ENCODE measurements at places on chromosomes 11 and 22.

- DNase-seq, result no peak
These were observed 33.4 kb downstream of the ARFGAP2 start for GRCh38 chr11:47143322-47143721.

DNA sequence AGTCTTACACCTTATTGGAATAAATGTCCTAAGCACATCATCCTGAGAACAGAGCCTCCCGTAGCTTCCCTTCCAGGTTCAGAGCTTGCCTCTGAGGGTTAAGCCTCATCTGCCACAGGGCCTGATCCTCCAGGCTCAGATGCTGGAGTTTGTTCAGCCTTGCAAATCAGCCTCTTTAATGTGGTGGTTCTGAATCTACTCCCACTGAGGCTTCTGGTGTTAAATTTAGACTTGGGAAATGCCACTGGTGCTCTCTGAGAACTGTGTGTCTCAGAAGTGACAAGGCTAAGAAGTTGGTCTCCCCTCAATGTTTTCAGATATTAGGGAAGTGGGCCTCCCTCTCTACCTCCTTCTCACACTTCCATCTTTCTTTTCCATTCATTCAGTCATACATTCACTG lies 68.7 kb downstream of the CCDC81 start:
- no peak for DNase-seq

DNA sequence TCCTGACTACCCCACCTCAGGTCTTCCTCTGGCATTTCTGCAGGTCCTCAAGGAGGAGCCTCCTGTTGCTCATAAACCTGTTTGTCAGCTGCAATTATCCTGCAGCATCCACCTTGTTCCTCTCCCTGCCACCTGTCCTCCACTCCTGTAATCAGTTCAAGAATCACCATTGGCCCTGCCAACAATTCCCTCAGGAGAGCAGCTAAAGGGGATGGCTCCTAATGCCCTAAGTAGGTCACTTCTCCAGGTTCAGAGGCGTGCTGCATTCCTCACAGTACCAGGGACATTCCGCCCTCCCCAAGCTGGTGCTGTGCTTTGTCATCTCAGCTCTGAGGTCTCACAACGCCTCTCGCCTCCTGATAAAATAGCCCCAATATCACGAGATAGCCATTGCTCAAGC lies 2.1 kb downstream of the CLDN25 start:
- no peak for DNase-seq

DNA sequence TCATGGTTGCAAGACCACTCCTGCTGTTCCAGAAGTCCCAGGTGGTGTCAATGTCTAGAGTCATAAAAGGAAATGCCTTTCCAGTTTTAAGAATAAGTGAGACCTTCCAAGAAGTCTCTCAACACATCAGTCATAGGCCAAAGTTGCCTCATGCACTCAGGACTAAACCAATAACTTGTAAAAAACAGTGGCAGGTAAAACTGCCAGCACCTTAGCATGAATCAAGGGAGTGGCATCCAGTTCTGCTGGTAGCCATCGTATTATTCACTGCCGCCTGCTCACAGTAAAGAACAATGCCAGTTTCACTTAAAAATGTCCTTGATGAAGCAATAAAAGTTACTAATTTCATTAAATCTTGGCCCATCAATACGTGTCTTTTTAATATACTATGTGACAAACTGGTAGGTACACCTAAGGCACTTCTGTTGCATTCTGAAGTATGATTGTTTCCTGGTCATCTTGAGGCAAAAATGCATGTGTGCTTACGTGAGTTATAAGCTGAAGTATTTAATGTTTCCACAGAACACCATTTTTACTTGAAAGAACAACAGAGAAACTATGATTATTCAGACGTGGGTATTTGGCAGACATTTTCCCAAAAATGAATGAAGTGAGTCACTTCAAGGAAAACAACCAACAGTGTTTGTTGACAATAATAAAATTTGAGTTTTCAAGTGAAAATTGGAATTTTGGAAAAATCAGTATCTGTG lies 125.2 kb upstream of the SNX19 start:
- no peak for DNase-seq

- DNase-seq, result no peak
These were observed 243.4 kb upstream of the DDI1 start for GRCh38 chr11:103792981-103793468.

- DNase-seq, result no peak
These were observed 2.6 kb downstream of the CACNG2 start for GRCh38 chr22:36700711-36701670.

DNA sequence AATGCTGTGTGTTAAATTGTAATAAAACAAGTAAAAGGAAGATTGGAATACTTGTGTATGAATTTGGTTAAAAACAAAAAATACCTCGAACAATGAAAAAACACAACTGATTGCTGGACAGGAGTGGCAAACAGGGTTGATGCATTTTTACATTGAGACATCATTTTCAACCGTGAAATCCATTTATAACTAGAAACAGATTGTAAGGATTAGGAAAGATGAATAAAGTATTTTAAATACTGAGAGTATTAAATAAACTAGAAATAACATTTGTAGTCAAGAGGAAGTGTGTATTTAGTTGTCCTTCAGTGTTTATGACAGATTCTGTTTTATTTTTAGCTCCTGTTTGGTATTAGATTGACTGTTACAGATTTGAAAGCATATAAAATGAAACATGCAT lies 5.4 kb downstream of the ATM start:
- DNase-seq, result no peak

- DNase-seq, result no peak
These were observed 71.3 kb downstream of the MED15 start for GRCh38 chr22:20578707-20579106.

- no peak for DNase-seq
These were observed 4.9 kb downstream of the PC start for GRCh38 chr11:66953081-66953833.

DNA sequence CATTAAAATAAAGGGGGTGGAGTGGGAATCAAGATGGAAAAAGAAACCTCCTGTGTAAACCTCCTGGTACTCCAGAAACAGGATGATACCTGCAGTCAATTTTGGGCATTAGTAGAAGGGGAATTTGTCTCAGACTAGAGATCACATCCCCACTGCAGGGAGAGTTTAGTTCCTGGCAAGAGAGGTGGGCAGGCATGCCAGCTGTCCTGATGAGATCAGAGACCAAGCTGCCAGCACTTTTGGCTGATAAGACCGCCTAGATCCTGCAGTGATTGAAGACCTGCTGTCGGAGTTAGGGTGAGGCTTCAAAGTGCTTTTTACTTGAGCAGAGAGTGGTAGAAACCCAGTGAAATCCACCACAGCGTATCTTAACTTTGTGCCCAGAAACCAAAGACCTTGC lies 29.7 kb upstream of the NELL1 start:
- DNase-seq, result no peak

DNA sequence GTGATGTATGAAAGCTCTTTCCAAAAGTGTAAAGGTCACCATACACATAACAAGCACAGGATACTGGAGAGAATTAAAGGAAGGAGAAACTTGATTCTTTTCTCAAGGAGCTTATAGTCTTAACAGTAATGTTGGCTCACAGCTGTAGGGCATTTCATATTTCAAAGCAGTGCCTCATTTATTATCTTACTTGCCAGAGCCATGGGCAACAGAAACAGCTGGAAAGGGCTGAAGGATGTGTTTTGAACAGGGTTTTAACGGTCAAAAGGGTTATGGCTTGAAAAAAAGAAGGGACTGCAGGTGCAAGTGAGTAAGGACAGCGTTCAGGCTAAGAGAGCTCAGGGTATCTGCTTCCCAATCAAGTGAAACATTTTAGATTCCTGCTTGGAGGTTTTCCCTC lies 2.7 kb upstream of the GRAMD1B start:
- DNase-seq, result no peak

DNA sequence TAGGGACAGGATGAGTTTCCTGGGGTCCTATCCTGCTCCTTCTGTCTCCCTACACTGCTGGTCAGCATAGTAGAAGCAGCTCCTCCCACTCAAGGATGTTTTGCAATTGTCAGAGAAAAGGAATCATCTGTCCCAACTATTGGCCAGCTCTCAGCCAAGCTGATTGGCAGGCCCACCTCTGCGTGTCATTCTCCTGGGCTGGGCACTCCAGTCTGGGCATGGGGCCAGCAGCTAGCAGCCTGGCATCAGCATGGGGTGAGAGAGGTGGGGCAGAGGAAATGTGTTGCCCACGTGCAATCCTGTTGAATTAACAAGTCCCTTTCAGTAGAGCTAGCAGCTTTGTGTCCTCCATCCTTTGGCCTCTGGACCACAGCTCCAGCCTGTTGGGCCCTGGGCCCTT lies 14.1 kb downstream of the ANKK1 start:
- DNase-seq, result no peak

DNA sequence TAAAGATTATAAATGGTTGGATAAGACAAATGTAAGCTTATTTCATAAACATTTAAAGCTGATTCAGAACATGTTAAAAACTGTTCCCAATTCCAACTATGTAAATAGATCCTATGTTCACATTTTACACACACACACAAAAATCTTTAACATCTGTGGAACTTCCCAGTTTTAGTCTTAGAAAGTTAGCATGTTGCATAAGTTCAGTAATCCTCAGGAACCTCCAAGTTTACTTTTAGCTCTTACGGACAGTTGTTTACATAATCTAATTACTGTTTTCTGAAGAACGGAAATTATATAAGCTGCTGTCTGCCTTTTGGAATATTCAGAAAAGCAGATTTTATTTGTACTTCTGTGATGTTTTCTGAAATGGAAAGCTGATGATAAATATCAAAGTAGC lies 53.3 kb downstream of the PANX1 start:
- no peak for DNase-seq

GRCh38 chr11:96367342-96367741 lies 22.4 kb downstream of the CCDC82 start:
- DNase-seq, result no peak

GRCh38 chr11:22190827-22191463 lies 1.9 kb upstream of the ANO5 start:
- DNase-seq, result no peak

DNA sequence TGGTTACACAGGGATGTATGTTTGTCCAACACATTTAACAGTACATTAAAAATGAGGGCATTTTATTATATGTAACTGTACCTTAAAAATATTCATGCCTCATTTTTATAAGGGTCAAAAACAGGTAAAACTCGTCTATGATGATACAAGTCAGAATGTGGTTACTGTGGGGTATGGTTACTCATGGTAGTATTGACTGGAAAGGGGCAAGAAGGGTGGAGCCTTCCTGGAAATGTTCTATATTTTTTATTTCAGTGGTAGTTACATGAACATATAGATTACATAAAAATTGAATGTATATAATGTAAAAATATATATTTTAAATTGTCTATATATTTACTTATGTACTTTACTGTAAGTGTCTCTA lies 99.8 kb downstream of the STIM1 start:
- DNase-seq, result no peak

- peak; percentile 41 for DNase-seq
These were observed 31.0 kb downstream of the MCM5 start for GRCh38 chr22:35430897-35431322.

- no peak for DNase-seq
These were observed 156.8 kb downstream of the WNT11 start for GRCh38 chr11:76049511-76049910.

DNA sequence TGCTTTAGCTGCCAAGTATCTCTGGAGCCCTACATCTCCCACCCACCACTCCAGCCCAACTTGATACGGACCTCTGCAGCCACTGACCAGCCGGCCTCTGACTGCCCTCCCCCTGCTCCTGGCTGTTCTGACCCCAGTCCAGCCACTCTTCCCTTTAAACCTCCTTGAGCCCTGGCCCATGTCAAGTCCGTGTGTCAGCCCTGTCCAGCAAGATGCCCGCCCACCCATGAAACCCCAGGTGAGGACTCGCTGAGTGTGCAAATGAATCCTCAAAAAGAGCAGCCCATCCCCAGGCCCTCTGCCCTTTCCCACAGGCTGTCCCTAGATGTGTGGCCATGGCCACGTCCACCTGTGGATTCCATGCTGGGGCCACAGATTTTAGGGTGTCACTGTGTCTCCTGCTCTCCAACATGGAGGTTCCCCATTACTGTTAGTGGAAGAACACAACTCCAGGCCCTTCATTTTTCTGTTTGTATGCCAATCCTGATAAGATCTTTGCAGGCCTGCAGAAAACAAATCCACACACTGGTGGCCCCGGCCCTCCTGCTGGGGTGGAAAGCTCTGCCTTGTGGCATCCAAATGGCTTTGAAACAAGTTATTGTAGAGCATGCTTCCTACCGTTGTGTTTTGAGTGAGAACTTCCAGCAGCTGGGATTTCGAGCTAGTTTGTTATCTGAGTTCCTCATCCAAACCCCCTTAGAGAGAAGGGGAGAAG lies 22.7 kb upstream of the ADORA2A start:
- DNase-seq, result no peak

- DNase-seq, result no peak
These were observed 18.3 kb downstream of the FAR1 start for GRCh38 chr11:13686776-13687175.

DNA sequence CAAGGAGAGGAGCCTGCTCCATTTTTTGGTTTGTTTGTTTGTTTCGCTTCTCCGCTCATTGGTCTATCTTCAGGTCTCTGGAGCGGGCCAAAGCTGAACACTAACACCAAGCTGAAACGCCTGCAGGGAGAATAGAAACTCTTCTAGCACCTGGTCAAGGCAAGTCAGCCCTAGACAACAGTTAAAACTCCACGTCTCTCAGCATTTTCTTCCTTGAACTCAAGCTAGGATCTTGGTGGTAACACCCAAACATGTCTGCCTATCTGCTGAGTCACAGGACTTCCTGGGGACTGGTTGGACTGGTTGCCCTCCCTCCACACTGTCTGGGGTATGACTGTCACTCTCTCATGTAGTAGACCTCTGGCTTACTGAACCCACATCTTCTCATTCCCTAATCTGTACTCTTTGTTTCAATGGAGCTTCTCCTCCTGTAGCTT lies 23.9 kb upstream of the RBFOX2 start:
- no peak for DNase-seq

GRCh38 chr11:65496304-65497140 lies 2.3 kb upstream of the MALAT1 start:
- DNase-seq, result no peak

DNA sequence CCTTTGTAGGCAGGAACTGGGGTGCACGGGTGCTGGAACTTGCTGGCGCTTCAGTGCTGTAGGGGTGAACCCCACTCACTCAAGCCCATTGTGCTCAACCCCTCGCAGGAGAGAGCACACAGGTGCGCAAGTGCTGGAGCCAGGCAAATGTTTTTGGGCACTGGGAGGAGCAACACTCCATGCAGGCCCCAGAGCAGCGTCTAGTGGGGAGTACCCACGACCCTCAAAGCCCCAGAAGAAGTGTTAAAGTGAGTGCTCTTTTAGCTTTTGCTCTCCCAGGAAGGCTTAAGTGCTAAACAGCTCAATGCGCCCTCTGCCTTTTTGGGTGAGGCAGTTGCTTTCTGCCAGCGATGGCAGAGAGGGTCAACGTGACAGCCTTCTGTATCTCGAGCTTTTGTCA lies 282.2 kb upstream of the ARHGAP42 start:
- no peak for DNase-seq
